ENCODE measurements at places on chromosomes 16 and 17.

DNA sequence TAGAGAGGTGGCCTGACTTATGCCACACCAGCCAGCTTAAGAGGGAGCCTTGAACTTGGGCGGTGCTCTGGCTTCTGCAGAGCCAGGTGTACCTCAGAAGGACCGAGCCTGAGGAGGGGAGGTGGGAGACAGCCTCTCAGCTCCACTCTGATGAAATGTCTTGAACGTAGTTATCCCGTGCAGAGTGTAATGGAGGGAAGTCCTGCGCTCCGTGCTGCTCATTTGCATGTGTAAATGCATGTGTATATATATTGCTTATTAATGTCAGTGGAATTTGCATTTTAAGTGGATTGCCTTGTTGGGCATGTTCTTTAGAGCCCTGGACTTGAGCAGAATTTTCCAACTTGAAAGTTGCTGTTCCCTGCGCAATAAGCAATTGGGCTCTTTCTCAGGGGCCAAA, 264.9 kb upstream of the SDK2 start:
- DNase-seq, result no peak

GRCh38 chr17:3955673-3955988, 8.6 kb downstream of the ATP2A3 start:
- DNase-seq, result no peak

- DNase-seq, result peak; percentile 12
These were observed 362 bp downstream of the KLHDC4 start for GRCh38 chr16:87765473-87765775.

DNA sequence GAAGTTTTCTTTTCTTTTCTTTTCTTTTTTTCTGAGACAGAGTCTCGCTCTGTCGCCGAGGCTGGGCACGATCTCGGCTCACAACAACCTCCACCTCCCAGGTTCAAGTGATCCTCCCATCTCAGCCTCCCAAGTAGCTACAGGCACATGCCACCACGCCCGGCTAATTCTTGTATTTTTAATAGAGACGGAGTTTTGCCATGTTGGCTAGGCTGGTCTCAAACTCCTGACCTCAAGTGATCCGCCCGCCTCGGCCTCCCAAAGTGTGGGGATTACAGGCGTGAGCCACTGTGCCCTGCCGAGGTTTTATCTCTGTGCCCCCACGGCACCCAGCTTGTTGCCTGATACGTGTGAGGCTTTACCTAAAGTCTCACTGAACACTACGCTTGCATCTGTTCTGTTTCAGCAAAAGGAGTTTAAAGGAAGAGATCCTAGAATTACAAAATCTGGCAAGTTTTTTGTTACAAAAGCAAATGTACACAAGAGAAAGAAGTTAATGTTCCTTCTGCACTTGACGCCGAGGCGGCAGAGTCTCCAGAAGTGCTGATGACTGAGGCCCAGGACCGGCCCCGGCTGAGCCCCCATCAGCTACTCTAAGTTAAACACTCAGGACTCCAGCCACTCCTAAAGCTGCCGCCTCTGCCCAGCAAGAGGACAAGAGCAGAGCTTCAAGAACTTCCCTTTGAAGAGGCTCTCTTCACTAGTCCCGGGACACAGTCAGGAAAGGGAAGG, 9.2 kb downstream of the ABCA3 start:
- DNase-seq, result no peak

- DNase-seq, result no peak
These were observed 17.5 kb downstream of the ITGB3 start for GRCh38 chr17:47270946-47271705.

- no peak for DNase-seq
These were observed 83.5 kb upstream of the RPL38 start for GRCh38 chr17:74119965-74120364.

DNA sequence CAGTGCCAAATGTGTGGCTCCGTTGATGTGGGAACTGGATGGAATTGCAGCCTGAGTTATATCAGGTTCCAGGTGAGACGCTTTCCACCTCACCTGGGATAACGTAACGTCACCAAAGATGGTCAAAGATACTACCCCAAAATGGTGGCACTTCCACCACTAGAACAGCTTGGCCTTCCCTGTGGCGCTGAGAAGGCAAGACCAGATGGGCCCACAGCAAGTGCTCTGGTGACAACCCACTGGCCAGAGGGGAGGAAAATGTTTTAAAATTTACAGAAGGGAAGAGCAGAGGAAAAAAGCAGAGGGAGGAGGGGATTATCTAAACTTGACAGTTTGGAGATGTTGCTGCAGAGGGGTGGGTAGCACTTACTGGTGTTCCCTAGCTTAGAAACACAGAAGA, 7.5 kb upstream of the ITGA2B start:
- no peak for DNase-seq

GRCh38 chr16:56303880-56304279, 112.6 kb downstream of the GNAO1 start:
- DNase-seq, result no peak

DNA sequence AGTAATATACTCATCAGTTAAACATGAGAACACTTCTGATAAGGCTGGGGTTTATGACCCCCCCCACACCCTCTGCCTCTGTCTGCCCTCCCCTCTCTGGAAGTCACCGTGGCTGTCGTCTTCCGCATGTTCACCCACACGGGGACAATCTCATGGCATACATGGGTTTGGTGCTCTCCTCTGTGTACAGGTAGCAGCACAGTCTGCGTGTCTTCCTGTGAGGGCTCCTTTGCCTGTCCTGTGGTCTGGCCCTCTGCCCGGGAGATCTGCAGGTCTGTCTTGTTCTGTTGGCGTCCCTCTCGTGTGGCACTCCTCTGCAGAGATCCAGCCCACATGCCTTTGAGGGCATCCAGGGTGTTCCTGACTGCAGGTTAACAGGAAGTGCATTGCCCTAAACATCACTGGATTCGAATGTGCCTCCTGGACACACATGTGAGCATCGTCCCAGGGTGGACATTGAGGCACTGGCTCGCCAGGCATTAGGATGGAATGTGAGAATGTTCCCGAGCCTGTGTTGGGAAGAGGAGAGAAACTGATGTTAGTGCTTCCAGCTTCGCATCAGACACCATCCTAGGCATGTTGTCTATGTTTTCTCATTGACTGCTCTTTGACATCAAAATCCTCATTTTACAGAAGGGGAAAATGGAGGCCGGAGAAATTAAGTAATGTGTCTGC, 54.5 kb downstream of the NKD1 start:
- DNase-seq, result peak; percentile 83

- no peak for DNase-seq
These were observed 1.0 kb upstream of the RAB26 start for GRCh38 chr16:2147378-2147777.

DNA sequence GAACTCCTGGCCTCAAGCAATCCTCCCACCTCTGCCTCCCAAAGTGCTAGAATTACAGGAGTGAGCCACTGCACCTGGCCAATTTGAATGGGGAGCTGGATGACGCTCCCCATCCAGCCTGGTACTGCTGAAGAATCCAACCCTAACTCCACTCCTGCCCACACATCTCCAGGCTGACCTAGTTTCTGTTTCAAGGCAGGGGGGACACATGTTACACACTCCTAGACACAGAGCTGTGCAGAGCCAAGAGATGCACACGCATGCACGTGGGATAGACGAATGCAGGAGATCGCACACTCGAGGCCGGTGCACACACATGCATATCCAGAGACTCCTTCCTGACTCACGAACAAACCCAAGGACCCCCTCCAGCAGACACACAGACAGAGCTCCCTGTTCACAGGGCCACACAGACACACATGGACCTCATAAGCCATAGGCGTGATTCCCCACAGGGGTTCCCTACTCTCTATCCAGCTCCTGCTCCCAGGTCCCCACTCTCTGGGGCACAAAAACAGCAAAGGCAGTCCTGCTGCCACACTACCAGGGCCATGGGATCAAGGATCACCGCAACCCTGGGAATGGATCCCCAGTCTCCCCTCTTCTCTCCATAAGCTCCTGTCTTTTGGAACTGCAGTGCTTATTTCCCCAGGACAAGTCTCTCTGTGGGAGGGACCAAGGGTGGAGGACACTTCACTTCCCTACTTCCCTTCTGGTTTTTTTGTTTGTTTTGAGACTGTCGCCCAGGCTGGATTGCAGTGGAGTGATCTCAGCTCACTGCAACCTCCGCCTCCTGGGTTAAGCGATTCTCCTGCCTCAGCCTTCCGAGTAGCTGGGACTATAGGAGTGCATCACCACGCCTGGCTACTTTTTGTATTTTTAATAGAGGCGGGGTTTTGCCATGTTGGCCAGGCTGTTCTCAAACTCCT, 14.4 kb downstream of the EPOP start:
- peak; percentile 49 for DNase-seq

- no peak for DNase-seq
These were observed 14.1 kb downstream of the TMEM238L start for GRCh38 chr17:10789694-10790271.

GRCh38 chr17:75557075-75557851, 30.3 kb upstream of the MYO15B start:
- DNase-seq, result peak; percentile 96

GRCh38 chr17:40686192-40686591, 17.4 kb downstream of the KRT24 start:
- DNase-seq, result no peak

GRCh38 chr16:28326881-28327610, 34.7 kb downstream of the SBK1 start:
- peak; percentile 50 for DNase-seq

DNA sequence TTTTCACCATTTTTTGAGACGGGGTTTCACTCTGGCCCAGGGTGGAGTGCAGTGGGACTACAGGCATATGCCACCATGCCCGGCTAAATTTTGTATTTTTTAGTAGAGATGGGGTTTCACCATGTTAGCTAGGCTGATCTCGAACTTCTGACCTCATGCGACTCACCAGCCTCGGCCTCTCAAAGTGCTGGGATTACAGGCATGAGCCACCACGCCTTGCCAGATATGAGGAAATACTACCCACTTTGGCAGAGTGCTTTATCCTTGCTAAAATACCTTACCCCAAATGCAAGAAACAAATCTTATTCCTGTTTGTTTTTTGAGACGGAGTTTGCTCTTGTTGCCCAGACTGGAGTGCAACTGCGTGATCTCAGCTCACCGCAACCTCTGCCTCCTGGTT, 62.9 kb upstream of the MGAT5B start:
- DNase-seq, result peak; percentile 40

GRCh38 chr16:55494994-55495421, 13.9 kb upstream of the LPCAT2 start:
- peak; percentile 78 for DNase-seq
